Spleen (tissue), 13 donors: ENCODE measurements at places on chromosomes 13 and 19. TPM values are rescaled to one million over a fixed set of nuclear protein-coding genes. Genes with fewer than 3 reads are reported as not detected.

ENOX1 gene
- 0.42 TPM for total RNA-seq

SYNE4 gene
- 1.6 TPM for total RNA-seq

CPB2 gene
- not detected for total RNA-seq

- peak overlapping the region; percentile 15 for H3K4me3 ChIP-seq
- no peak for DNase-seq
- H3K36me3 ChIP-seq, result no peaks in the 10 kb centered on the region
- peaks cover 53% of the 10 kb centered on the region for H3K27me3 ChIP-seq
These were observed 7.2 kb downstream of the SLITRK5 start for GRCh38 chr13:87678372-87678752.

DNA sequence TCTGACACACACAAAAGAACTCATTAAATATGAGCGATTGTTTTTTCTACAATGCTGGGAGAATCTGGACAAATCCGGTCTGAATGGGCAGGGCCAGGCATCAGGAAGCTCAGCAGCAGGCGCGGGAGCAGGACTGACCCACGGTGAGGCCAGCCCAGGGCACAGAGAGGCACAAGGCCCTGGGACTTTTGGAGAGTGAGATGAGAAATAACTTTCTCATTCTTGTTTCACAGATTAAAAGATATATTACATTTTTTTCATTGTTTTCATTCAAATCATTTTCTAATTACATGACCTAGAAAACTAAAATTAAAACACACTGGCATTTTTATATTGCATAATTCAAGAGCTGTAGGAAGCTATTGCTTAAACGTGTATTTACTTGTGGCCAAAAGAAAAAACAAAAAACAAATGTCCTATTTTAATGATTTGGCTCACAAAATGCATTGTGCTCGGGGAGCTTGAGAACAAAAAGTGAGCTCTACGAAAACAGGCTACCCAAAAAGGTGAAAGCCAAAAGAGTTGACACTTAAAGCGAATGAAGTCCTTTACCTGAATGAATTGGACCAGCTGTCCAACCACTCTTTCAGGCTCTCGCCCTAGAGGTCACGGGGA lies 133.1 kb downstream of the TNFRSF19 start:
- DNase-seq, result no peak
- H3K27me3 ChIP-seq, result no peaks in the 10 kb centered on the region
- H3K36me3 ChIP-seq, result no peaks in the 10 kb centered on the region
- H3K4me1 ChIP-seq, result no peaks in the 10 kb centered on the region
- no peak overlapping the region for H3K4me3 ChIP-seq

GRCh38 chr13:24654741-24655140 lies 25.5 kb upstream of the ATP12A start:
- H3K27ac ChIP-seq, result no peak overlapping the region
- DNase-seq, result no peak
- H3K4me1 ChIP-seq, result no peaks in the 10 kb centered on the region
- no peaks in the 10 kb centered on the region for H3K27me3 ChIP-seq

DNA sequence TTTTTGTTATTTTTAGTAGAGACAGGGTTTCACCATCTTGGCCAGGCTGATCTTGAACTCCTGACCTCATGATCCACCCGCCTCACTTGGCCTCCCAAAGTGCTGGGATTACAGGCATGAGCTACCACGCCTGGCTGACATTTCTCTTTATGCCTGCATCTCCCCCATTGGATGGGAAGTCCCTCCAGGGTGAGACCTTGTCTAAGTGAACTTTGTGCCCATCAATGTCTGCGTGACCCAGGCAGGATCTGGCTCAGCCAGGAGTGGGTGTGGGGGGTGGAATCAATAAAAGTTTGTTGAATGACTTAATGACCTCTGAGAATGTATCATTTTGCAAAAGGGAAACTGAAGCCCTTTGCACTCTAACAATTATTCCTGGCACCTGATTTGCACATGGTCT lies 1.8 kb upstream of the ARRDC5 start:
- no peak for DNase-seq
- no peak overlapping the region for H3K4me3 ChIP-seq
- H3K4me1 ChIP-seq, result peaks cover 19% of the 10 kb centered on the region
- H3K36me3 ChIP-seq, result no peaks in the 10 kb centered on the region
- H3K27me3 ChIP-seq, result peaks cover 8% of the 10 kb centered on the region
